Pulmonary artery endothelial cell (primary cell): ENCODE measurements at places on chromosomes 4 and X.
A peak's percentile ranks its signal among the peaks of the same experiment; 100 is the strongest.

GRCh38 chrX:20863649-20864048 lies 510.6 kb upstream of the CNKSR2 start:
- DNase-seq, result no peak

DNA sequence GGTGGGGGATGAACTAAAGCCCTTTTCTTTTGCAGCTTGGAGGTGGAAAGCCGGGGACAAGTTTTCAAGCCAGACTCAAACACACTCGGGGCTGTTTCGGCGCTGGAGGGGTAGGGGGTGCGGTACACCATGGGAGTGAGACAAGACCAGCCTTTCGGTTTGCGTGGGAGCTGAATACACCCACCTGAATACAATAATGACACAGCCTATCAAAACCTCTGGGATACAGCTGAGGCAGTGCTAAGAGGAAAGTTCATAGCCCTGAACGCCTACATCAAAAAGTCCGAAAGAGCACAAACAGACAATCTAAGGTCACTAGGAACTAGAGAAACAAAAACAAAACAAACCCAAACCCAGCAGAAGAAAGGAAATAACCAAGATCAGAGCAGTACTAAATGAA lies 163.3 kb downstream of the ATRX start:
- DNase-seq, result no peak

DNA sequence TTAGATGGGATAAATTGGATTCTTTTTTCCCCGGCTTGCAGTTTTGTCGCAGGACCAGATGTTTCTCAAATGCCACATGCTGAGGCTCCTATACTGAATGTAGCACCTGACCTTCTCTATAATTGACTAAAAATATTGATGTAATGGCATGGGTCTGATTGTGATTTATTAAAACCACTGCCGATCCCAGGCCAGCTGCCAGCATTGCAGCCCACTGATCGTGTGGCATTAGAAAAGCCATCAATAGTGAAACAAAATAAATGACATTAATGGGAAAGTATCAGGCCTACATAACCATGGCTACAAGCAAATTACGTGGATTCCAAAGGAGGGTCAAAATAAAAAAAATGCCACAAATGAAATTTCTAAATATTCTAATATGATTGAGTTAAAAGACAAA lies 98.7 kb downstream of the MAB21L2 start:
- no peak for DNase-seq

GRCh38 chr4:156515295-156515694 lies 456.3 kb downstream of the PDGFC start:
- DNase-seq, result no peak

GRCh38 chr4:72314869-72315268 lies 254.2 kb downstream of the ADAMTS3 start:
- no peak for DNase-seq

DNA sequence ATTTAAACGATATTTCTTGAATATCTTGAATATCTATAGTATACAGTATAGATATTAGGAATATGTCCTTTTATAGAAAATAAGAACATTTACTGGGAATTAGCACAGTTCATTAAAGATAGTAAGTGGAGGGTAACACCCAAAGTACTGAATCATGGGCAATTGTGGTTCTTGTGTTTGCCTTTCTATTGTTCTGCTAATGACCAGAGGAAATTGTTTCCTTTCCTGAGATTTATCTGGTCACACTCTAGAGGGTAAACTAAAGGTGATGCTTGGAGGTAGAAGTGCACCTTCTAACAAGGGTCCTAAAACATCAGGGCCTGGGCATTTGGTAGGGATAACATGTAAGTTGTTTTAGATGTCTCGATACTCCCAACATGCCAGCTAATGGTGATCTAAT lies 241.3 kb upstream of the SFRP2 start:
- no peak for DNase-seq

- DNase-seq, result no peak
These were observed 77.9 kb downstream of the ADGRL3 start for GRCh38 chr4:61277785-61278760.

GRCh38 chrX:151488677-151489076 lies 74.8 kb upstream of the PASD1 start:
- no peak for DNase-seq

DNA sequence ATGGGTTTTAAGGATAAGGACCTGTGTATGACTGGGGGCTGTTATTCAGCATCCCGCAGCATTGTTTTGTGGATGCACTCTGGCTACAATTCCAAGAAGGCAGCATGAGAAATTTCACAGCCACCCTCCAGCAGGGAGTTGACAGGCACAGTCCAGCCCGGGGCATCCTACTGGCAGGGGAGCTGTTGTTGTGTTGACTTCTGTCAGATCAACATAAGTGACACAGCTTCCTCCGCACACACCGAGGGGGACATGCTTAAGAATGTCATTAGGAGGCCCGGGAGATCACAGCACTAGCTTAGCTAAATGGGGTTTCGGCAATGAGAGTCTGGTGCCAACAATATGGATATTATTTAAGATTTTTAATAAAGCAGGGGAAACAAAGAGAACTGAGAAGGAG lies 326.5 kb downstream of the ASMT start:
- no peak for DNase-seq

DNA sequence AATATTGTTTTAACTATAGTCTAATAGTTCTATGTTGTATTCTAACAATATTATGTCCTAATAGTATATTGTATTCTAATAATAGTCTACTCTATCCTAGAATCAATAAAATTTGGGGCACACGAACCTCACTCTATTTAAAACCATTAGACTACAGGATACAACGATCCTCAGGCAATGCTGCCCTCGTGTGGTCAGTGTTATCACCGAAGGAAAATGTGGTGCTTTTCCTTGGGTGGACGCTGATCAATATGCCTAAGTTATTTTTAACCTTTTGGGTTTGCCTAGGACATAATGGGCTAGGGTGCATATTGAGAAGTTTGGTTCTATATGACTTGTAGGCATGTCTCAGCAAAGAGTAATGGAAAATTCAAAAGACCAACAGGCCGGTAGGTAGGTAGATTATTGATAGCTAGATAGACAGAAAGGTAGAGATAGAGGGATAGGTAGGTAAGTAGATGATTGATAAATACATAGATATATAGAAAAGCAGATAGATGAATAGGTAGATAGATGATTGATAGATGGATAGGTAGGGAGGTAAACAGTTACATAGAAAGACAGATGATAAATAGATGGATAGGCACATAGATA lies 75.1 kb downstream of the PRKX start:
- DNase-seq, result no peak

DNA sequence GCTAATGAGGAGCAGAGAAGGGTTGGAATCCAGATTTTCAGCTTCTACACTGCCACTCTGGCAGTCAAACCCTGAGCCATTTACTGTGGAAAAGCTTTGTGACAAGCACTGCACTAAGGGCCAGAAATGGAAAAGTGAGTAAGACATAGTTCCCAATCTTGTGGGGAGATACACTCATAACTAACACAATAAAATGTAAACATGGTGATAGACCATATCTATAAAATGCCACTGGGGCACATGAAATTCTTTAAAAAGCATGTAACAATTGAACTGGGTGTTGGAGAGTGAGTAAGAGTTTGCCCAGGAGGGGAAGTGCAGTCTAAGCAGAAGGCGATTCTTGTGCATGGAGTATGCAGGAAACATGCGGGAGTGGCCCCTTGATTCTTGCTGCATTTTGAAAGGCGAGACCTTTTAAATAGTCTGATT lies 32.0 kb upstream of the ANXA5 start:
- no peak for DNase-seq

DNA sequence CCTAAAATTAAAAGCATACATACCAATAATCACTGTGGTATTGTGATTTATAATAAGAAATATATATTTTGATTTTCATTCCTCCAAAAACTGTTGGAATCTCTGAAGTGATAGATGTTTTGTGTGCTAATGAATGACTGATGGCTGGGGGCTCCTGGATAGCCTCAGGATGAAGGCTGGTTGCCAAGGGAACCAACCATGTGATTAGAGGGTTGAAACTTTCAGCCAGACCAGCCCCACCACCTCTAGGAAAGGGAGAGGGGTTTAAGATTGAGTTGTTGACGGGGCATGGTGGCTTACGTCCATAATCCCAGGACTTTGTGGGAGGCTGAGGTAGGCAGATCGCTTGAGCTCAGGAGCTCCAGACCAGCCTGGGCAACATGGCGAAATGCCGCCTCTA lies 34.0 kb downstream of the HS6ST2 start:
- DNase-seq, result no peak

DNA sequence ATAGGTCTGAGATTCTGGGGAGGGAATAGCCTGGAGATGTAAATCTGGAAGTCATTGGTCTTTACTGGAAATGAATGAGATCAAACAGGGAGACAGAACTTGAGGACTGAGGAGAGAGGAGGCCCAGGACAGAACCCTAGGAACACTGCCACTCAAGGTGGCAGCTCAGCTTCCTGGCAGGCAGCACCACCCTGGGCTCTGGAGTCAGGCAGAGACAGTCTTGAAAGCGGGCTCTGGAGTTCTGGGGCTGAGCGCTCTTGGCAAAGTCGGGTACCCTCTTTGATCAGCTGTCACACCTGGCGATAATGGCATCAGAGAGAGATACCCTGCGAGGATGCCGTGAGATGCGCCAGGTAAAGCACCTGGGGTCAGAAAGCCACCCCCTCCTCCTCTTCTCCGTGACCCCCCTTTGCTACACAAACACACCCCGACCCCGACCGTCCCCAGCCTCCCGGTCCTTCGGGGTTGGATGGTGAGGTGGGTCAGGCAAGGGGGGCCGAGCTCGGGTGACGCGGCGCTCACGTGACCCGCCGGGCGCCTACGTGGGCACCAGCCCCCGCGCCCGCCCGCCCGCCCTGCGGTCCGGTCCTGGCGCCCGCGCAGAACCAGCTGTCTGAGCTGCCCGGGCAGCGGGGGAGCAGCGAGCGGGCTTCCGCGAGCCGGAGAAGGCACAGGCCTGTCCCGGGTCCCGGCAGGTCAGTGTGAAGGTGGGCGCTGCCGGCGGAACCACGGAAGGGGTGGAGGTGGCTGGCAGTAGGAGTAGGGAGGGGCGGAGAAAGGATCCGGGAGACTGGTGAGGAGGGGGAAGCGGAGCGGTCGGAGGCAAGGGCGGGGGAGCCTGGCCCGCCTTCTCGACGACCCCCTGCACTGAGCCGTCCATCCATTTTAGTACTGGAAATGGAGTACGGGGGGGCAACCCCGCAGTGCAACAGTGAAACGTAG lies at the start of gene TCEAL3:
Gene TCEAL3, plus strand, starts transcription at position 600 of the 942 bp plus-strand sequence. CDS start 1,102 bp downstream, outside the sequence.
- DNase-seq, result no peak

GRCh38 chr4:181685911-181686310 lies 557.3 kb upstream of the TENM3 start:
- no peak for DNase-seq

DNA sequence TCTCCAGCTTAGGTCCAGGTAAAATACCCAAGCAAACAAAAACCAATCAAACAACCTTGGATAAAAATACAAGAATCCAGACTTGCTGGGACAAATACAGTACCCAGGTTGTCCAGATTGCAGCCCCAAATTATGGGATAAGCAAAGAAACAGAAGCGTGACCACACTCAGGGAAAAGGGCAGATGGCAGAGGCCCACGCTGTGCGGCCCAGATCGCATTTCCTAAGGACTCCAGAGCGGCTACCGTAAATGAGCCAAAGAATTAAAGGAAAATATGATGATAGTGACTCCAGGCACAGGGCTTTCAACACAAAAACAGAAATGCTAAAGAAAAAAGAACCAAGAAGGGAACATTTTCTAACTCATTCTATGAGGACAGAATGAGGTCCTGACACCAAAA lies 50.3 kb downstream of the FGFRL1 start:
- DNase-seq, result no peak

GRCh38 chr4:92012899-92013867 lies 290.6 kb upstream of the GRID2 start:
- no peak for DNase-seq

GRCh38 chr4:76850010-76850441 lies 47.9 kb downstream of the SOWAHB start:
- DNase-seq, result peak; percentile 2

DNA sequence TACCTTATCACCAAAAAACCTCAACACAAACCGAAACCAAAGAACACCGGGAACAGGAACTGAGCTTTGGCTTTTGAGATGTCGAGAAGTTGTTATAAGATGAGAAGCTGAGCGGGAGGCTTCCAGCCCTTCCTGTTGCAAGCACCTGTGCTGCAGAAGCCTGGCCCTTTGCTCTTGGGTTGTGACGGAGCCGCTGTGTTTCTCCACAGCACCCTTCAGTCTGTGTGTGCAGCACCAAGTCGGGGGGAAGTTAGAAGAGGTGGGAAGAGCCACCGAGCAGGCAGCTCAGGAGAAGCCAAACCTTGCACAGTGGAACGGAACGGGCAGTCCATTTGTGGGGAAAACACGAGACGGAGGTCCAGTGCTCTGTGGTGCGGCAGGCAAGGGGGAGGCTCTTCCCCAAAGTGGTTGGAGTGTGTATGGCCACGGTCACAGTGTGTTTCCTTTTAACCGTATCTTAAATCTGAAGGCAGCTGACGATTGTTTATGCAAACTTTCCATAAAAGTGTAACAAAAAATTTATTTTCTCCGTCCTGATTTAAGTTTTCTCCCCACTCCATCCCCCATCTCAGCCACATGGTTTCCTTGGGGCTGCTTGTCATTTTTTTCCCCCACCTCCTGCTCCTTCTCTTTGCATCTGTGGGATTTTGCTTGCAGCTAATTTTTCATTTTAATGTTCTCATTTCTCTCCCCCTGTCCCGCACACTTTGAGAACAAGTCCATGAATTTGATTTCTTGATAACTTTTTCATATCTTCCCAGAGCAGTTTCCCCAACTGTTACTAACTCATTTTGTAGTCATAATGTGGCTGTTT lies 123.7 kb downstream of the STOX2 start:
- no peak for DNase-seq
